ENCODE measurements at places on chromosomes 6 and 20.

GRCh38 chr20:10125757-10126156 lies 91.0 kb downstream of the ANKEF1 start:
- no peak for DNase-seq

DNA sequence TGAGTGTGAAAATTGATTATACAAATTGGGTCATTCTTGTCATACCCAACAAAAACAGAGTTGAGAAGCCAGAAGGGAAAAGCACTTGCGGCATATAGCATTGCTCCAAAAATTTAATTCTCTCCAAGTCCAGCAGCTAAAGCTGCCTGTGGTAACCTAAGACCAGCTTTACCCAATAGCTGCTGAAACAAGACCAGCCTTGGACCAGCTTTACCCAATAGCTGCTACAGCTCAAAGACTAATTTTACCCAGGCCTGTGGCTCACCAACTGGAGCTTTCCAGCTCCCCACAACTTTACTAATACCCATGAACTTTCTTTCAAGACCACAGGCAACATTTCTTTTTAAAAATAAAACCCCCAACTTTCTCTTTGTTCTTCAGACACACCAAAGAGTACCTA lies 32.8 kb upstream of the ZNF133 start:
- no peak for DNase-seq

GRCh38 chr20:49534255-49534712 lies 33.7 kb downstream of the PTGIS start:
- DNase-seq, result peak; percentile 29

GRCh38 chr6:22709803-22710202 lies 140.4 kb downstream of the HDGFL1 start:
- DNase-seq, result no peak

- DNase-seq, result no peak
Observed at GRCh38 chr20:10972219-10972860, 298.5 kb upstream of the JAG1 start.

DNA sequence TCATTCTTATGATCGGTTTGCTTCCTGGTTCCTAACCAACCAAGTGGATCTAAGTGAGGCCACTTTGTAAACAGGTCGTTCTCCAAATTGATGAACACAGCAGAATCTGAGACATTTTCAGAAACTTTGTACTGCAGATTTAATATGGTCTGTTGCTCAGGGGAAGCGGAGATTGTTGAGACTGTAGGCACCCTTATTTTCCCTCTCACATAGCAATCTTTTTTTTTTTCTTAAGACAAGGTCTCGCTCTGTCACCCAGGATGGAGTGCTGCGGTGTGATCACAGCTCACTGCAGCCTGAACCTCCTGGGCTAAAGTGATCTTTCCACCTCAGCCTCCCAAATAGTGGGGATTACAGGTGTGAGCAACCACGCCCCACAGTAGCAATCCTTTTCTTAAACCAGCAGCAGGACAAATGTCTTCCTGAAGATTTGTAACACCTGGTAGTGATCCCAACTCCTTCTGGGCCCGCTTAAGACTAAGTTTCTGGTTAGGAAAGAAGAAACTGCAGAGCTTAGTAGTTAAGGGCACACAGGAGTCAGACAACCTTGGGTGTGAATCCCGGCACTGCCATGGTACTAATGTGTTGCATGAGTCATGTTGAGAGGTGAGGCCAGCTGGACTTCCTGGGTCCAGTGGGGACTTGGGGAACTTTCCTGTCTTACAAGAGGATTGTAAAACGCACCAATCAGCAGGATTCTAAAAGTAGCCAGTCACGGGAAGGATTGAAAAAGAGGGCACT lies 48.4 kb upstream of the EZR start:
- DNase-seq, result no peak

GRCh38 chr6:116390581-116390980 lies 19.8 kb downstream of the DSE start:
- no peak for DNase-seq

DNA sequence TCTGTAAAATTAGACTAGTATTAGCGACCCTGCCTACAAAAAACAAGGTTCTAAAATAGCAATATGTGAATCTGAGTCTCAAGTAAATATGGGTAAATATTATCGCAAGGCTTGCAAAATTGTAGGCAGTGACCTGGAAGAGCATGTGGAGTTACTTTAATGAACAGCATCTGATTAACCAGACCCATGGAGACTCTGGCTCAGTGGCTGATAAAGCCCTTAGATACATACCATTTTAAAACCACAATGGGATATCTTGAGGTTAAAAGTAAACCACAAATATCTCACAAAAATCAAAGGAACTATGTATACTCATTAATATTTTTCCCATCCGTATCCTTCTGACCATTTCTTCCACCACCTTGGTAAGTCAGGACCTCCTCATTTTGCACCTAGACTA lies 187.0 kb downstream of the MTFR2 start:
- no peak for DNase-seq

GRCh38 chr6:136284909-136285308 lies 4.7 kb downstream of the BCLAF1 start:
- DNase-seq, result no peak

DNA sequence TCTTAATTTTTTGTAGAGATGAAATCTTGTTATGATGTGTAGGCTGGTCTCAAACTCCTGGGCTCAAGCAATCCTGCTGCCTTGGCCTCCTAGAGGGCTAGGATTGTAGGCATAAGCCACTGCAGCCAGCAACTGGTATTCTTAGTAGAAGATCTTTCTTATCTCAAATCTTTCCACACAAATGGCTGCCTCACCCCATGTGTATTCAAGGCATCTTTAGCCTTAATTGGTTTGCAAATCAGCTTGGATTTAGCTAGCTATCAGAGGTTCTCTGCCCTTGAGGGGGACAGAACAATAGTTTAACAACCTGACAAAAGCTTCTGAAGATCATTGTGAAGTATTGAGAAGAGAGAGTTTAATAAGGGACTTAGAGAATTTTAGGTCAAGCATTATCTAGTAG lies 17.9 kb upstream of the ABRACL start:
- no peak for DNase-seq

DNA sequence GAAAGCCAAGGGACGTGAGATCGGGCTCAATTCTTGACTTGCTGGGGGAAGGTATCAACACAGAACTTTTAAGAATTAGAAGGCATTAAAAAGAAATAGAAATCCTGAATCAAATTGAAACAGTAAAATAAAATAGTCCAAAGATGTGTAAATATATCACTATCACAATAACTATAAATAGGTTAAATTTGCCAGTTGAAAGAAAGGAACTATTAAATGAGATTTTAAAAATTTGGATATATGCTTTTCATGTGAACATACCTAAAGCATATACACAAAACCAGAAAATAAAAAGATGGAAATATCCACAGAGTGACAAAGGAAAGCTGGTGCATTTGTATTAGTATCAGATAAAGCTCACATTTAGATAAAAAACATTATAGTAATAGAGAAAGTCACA lies 152.4 kb upstream of the ESR1 start:
- no peak for DNase-seq

DNA sequence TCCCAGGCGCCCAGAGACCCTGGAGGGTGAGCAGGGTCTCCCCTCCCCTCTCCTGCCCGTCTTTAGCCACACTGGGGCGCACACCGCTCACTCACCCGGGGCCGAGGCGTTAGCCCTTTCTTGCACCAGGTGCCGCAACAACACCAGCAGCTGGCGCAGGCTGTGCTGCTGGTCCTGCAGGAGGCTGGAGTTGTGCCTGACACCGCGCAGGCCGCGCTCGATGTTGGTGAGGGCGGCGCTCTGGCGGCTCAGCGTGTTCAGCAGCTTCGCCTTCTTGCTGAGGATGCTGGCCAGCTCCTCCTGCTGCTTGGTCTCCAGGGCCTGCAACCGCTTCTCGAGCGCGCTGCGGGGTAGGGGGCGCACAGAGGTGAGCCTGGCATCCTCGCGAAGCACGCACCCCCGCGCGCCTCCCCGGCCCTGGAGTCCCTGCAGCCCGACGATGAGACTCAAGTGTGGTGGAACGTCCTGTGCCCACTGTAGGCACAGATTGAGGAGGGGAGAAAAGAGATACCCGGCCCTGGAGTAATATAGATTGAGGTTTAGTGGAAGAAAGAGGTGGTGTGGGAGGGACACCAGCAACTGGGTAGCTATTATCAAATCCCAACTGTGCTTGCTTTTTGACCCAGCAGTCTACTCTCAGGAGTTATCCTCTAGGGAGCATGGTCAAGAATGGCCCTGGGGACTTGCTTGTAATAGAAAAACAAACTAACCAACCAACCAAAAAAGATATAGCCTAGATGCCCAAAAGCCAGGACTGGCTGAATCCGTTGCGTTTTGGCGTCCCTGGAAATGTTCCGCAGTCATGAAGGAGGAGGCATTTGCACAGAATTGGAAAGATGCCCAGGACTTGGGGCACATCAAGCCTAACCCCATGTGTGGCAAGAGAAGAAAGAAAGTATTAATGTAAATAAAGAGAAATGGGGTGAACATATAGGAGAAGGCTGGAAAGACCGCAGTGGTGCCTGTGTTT lies 30.9 kb downstream of the ANGPT4 start:
- no peak for DNase-seq

DNA sequence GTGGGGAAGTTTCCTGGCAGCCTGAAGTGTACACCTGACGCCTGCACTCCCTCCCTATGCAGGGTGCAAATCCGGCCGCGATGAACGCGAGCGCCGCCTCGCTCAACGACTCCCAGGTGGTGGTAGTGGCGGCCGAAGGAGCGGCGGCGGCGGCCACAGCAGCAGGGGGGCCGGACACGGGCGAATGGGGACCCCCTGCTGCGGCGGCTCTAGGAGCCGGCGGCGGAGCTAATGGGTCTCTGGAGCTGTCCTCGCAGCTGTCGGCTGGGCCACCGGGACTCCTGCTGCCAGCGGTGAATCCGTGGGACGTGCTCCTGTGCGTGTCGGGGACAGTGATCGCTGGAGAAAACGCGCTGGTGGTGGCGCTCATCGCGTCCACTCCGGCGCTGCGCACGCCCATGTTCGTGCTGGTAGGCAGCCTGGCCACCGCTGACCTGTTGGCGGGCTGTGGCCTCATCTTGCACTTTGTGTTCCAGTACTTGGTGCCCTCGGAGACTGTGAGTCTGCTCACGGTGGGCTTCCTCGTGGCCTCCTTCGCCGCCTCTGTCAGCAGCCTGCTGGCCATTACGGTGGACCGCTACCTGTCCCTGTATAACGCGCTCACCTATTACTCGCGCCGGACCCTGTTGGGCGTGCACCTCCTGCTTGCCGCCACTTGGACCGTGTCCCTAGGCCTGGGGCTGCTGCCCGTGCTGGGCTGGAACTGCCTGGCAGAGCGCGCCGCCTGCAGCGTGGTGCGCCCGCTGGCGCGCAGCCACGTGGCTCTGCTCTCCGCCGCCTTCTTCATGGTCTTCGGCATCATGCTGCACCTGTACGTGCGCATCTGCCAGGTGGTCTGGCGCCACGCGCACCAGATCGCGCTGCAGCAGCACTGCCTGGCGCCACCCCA lies 1.2 kb downstream of the GPR6 start:
- no peak for DNase-seq

- no peak for DNase-seq
Observed at GRCh38 chr20:18628330-18628920, 40.6 kb downstream of the DTD1 start.

GRCh38 chr6:138533667-138534066 lies 34.4 kb upstream of the NHSL1 start:
- DNase-seq, result no peak

DNA sequence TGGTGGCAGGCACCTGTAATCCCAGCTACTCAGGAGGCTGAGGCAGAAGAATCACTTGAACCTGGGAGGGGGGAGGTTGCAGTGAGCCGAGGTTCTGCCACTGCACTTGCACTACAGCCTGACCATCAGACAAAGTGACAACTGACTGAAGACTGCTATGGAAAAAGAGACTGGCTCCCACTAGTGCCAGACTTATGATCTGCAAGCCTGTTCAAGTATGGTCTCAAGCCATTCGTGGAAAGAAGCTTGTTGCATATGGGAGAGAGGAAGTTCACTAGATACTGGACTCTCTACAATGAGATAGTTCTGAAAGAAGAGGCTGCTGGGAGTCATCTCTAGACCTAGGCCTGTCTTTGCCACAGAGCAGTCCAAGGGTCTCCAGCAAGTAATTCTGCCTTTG lies 26.7 kb downstream of the MDN1 start:
- no peak for DNase-seq

- DNase-seq, result no peak
Observed at GRCh38 chr6:13724182-13724581, 12.5 kb upstream of the RANBP9 start.

DNA sequence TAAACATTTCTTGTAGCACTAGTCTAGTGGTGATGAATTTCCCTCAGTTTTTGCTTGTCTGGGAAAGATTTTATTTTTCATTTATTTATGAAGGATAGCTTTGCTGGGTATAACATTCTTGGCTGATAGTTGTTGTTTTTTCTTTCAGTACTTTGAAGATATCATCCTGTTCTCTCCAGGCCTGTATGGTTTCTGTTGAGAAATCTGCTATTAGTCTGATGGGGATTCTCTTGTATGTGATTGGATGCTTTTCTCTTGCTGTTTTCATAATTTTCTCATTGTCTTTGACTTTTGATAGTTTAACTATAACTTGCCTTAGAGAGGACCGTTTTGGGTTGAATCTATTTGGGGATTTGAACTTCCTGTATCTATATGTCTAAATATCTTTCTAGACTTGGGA lies 207.1 kb downstream of the PACRG start:
- DNase-seq, result no peak

DNA sequence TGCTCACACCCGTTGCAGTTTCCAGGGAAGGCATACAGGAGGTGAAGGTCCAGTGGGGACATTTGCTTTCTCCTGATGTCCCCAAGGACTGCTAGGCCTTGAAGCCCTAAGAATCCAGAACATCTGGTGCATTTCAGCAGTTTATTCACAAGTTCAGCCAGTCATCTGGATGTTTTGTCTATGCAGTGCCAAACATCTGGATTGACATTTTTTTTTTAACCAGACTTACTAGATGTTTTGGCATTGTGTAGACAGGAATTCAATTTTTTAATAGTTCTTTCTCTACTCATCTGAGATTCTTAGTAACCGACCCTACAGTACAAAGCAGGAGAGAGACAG lies 256.2 kb downstream of the CLIC5 start:
- DNase-seq, result no peak

GRCh38 chr20:30288346-30288745 lies 969.1 kb upstream of the DEFB115 start:
- DNase-seq, result no peak

DNA sequence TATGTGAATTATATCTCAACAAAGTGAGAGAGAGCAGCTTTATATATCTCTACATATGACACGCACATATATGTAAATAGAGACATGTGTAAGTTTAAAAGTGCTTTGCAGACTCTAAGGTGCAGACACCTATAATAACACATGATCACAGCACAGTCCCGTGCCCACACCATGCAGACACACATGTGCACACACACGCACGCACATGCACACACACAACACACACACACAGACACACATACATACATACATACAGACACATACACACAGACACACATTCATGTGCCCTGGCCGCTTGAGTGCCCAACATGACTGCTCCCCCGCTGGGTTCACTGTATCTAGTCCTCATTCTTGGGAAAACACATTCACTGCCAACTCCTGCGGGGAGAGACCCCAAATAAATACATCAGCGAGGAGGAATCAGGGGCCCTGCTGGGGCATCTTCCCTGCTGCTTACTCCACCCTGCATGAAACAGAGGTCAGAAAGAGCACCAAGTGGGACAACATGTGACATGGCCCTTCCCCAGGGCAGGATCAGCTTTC lies 121.3 kb downstream of the BMP7 start:
- no peak for DNase-seq

- DNase-seq, result no peak
Observed at GRCh38 chr6:73823046-73823735, 127.2 kb downstream of the CD109 start.

- DNase-seq, result no peak
Observed at GRCh38 chr20:8667306-8667705, 401.6 kb upstream of the PLCB4 start.

GRCh38 chr20:63696306-63696627 lies 185 bp upstream of the TNFRSF6B start:
- DNase-seq, result no peak
